ENCODE measurements at places on chromosomes 16 and 17.

GRCh38 chr17:57243171-57243622, 13.1 kb upstream of the MSI2 start:
- no peak for DNase-seq

DNA sequence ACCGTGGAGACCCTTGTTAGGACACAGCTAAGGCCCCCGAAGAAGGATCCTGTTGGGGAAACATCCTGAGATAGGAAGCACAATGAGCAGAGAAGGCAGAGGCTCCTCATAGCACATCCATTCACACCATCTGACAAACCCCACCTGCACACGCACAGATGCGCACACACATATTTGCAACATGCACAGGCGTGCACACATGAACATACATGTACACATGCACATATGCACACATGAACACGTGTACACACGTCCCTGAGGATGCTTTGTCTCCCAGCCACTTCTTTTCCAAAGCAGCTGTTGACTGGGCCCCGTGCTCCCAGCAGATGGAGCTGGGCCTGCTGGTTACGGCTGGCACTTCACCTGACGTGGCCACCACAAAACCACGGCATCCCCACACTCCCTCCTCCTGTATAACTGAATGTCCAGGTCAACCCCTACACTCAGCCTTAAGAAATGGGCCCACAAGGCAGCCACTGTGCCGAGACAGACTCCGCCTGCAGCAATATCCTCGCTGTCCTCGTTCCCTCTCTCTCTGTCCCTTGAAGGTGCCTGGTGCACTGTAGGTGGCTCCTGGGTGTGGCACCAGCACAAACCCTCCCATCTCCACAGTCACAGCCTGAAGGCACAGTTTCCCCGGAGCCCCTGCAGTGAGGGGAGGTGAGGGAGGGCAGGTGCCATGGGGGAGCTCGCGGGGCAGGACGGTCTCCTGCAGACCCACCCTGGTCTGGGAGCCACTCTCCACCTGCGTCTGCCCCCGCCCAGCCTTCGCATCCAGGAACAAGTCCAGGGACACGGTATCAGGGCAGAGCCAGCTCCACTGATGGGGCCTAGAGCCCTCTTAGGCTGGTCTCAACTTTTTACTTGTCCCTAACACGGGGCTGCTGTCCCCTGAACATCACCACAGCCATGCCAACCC, 183.0 kb downstream of the RBFOX3 start:
- DNase-seq, result no peak

DNA sequence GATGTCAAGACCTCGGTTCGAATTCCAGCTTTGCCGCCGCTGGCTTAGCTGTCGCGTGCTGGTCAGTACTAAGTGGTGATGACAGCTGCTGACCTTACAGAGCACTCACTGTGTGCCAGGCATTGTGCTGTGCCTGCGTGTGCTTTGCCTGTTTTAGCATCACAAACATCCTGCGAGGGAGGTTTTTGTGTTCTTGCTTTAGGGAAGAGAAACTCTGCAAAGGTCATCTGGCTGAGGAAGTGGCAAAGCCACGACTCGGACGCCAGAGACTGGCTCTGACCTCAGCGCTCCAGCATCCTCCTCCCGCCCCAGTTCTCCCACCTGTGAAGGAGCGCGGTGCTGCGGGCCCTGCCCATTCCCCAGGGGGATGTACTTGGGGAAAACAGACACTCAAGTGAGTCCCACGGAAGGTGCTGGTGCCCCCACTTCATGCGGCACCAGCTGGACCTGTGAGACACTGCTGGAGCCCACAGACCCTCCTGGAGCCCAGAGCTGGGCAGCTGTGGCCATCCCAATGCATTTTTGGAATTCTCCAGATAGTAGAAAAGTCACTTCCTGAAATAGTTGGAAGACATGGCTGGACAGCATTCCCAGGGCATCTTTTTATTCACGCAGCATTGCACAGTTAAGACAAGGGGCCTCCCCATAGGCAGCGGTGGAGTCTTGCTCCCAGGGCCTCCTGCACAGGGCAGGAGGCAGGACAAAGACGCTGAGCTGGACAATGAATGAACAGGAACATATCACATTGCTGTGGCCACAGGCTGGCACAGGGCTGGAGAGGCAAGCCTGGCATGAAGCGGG, 20.0 kb upstream of the HERPUD1 start:
- no peak for DNase-seq

DNA sequence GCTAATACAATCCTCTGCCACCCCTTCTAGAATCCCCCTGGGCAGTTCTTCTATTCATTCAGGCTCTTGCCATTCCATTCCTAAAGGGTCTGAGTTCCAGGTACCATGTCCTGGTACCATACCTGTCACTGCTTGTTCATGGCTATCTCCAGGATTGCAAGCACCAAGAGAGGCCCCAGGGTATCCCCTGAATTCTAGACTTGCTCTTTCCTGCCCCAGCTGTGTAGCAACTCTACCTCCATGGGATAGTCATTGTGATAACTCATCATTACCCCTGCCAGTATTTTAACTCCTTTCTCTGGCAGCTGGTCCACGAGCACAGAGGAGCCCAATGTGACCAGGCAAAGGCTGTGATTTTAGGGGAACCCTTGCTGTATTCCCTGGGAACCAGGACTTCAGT, 143.7 kb upstream of the CDH5 start:
- DNase-seq, result no peak

DNA sequence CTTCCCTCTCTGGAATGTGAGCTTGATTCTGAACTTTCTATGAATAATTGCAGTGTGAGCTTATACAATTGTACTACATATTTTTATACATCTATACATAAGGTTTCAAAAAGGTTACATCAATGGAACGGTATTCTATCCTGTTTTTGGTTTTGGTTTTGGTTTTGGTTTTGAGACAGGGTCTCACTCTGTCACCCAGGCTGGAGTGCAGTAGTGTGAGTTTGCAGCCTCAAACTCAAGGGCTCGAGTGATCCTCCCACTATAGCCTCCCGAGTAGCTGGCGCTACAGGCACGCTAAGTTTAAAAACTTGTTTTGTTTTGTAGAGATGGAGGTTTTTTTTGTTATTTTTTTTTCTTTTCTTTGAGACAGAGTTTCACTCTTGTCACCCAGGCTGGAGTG, 1.1 kb downstream of the CTRB1 start:
- no peak for DNase-seq

- DNase-seq, result no peak
Measured at GRCh38 chr16:81097230-81097629, 1.0 kb upstream of the GCSH start.
